Stimulated activated CD4-positive, alpha-beta T cell treated with anti-CD3 and anti-CD28 coated beads, Interleukin-1b, Interleukin-23, amount 100 ng/mL, for 1 hour (primary cell): ENCODE measurements at places on chromosomes 6 and 20.

GRCh38 chr20:652615-653109, 338 bp downstream of the SRXN1 start:
- no peak for DNase-seq

GRCh38 chr20:19451231-19451922, 238.9 kb downstream of the SLC24A3 start:
- no peak for DNase-seq

GRCh38 chr6:946546-946945, 253.6 kb upstream of the EXOC2 start:
- DNase-seq = no peak

- DNase-seq = no peak
These were observed 82.4 kb downstream of the RNF144B start for GRCh38 chr6:18469536-18469935.

DNA sequence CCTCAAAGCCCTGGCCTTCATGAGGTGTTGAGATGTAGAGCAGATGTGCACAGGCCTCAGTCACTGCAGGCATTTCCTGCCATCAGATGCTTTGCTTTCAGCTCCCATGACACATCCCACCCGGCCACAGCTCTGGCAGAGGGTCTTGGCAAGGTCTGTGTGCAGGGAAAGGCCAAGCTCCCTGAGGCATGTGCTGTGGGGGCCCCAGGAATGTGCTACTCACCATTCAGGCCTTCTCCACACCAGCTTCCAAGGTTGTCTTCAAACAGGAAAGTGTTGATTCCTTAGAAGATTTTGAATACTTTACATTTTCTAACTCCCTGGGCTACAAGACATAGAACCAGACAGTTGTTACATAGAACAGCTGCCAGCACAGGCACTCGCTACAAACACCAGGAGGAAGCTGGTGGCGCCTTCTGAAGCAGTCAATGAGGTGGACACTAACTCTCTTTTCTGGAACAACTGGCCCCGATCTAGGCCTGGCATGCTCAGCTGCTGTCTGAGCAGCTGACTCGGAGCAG, 27.8 kb downstream of the CASS4 start:
- DNase-seq = no peak

GRCh38 chr20:1912053-1912452, 16.8 kb downstream of the SIRPA start:
- DNase-seq = no peak

DNA sequence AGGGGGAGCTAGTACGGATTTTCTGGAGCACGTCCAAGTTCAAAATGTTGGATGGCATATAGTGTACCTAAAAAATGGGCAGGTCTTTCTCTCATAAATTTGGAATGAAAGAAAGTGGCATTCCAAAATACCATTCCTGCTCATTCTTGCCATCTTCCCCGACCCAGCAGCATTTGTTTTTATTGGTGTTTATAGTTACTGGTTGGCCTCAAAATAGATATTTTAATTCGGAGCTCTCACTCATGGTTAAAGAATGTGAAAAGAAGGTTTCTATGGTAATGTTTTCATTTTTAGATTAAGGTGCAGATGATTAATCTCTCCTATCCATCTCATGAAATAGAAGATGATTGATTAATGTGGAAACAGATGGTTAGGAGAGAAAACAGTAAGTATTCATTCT, 204.5 kb downstream of the HIVEP2 start:
- DNase-seq = no peak

DNA sequence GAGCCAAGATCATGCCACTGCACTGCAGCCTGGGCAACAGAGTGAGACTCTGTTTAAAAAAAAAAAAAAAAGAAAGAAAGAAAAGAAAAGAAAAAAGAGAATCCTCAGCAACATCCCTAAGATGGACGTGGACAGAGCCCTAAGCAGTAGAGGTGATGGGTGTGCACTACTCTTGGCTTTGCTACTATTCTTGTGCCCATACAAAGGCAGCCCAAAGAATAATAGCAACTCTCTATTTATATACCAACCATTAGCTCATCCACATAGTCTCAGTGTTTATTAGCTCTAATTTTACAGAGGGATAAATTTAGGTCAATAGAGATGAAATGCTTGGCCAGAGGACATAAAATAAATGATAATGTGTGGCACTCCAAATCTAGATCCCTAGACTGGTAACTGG, 62.2 kb downstream of the PERP start:
- no peak for DNase-seq

- no peak for DNase-seq
These were observed 53.8 kb downstream of the NCOA6 start for GRCh38 chr20:34771680-34772081.

GRCh38 chr6:44025226-44025625, 102.0 kb downstream of the MRPL14 start:
- no peak for DNase-seq
